SK-N-SH treated with all-trans-retinoic acid at 6 μM for 48 hours (cell line): ENCODE measurements at places on chromosomes 5 and 9.

DNA sequence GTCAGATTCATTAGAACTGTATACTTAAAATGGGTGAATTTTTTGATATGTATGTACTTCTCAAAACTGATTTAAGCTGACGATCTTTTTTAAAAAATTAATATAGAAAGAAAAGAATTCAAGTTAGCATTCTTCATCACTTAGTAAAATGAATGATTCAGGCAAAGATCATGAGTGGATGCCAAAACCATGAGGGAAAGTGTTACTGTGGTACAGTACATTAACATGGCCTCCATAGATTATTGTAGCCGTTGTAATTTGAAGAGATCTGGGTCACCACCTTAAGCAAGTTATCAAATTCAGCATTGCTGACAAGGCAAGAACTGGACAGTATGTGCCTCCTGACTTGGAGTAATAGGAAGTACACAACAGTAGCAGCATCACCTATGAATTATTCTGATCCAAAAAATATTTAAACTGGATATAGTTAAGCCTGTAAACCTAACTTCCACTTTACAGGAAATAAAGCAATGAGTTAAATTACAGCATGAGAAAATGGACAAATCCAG lies 29.7 kb downstream of the C9orf85 start:
- peak; percentile 37; the same call in 2 of the 3 replicates for ATAC-seq

GRCh38 chr9:115629879-115630840 lies 512.2 kb upstream of the TNC start:
- no peak for ATAC-seq

GRCh38 chr9:93682155-93682968 lies 106.0 kb downstream of the PHF2 start:
- ATAC-seq: peak; percentile 84

DNA sequence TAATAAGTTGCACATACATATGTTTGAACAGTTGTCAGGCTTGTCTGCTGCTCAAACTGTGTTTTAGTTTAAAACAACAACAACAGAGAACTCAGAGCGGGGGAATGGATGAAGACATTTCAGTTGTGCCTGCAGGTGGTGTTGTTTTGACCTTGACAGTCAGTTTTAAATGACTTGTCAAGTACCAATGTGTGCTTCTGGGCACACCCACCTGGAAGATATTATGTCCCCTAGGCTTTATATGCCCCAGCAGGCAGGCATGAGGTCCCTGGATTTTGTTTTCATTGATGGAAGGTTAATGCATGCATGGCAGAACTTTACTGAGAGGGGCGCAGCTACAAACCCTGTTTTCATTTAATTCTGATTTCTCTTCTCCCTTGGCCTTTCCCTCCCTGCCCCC lies 84.6 kb downstream of the AOPEP start:
- no peak for ATAC-seq

GRCh38 chr5:12110629-12111028 lies 206.4 kb upstream of the CTNND2 start:
- ATAC-seq: no peak

DNA sequence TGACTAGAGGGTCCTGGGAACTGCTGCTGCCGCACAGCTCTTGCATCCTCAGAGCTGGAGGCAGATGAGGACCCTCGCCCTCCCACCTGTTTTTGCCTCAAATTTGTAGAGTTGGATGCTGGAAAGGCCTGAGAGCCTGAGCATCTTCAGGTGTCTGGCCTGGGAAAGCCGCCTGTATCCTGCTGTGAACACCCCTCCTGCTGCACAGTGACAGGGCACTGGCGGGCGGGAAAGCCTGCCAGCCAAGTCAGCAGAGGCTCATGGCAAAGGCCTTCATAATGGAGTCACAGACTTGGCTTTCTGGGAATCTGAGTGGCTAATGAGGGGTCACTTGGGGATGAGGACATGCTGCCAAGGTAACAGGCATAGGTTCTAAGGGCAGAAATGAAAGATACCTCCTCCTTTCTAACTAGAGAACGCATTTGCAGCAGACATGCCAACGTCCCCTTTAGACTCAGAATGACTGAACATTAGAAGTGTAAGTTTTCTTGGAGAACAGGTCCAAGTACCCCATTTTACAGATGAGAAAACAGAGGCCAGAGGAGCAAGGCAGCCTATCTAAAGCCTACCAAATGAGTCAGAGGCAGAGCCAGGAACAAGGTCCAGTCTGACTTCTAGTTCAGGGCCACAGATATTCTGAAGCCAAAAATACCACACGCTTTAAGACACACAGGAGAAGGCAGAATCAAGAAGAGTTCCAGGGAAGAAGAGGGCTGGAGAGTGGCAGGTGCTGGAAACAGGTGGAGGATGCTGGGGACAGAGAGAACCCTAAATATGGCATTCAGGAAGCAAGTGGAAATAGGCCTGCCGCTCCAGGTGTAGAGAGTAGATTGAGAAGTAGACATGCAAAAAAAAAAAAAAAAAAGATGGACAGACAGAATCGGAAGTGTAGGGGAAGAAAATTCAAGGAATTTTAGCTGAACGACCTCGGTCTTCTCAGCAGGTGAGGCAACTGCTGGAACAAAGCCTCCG lies 44.1 kb downstream of the EPB41L4B start:
- no peak for ATAC-seq

DNA sequence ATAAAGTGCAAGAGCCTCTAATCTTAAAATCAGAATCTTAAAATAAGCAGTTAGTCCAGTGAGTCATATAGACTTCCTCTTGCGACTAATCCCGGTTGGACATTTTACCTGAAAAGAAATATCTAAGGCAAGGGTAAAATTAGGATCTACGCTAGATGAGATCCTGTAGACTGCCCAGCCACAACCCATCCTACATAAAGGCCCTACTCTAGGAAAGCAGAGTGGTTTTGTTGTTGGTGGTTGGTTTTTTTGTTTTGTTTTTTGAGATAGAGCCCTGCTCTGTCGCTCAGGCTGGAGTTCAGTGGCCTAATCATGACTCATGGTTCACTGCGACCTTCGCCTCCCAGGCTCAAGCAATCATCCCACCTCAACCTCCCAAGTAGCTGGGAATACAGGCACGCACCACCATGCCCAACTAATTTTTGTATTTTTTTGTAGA lies 6.9 kb downstream of the TSC1 start:
- ATAC-seq: no peak

DNA sequence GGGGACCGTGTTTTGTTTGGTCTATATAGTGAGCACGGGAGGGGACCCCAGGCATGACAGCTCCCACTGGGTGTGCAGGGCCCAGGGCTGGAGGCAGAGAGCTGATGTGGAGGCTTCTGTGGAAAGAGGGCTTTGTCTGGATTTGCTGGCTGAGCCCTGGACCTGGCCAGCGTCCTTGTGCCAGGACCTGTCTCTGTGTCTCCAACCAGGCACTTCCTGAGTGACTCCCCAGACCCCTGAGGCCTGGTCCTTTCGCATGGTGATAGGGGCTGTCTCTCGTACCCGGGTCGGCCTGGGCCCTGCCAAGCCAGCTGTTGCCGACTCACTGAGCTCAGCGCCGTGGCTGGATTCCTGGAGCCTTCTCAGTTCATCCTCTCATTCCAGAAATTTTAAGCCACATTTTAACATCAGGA lies 77.6 kb downstream of the ADAMTS2 start:
- ATAC-seq: no peak

DNA sequence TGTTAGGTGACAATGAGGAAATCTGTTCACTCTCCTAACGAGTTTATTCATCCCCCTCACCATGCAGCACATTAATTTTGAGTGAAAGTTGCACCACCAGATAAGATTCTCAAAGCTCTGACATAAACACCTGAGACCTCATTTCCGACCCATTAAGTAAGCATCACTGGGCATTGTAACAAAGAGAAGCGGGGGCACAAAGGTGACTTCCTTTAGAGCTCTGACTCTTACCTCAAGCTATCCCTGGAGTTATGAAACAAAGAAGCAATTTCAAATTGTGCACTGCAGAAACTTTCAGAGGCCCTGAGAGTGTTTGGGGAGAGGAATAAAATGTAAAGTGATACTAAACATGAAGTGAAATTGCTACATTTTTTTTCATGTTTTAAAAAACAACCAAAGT lies 29.5 kb downstream of the C5orf15 start:
- no peak for ATAC-seq

DNA sequence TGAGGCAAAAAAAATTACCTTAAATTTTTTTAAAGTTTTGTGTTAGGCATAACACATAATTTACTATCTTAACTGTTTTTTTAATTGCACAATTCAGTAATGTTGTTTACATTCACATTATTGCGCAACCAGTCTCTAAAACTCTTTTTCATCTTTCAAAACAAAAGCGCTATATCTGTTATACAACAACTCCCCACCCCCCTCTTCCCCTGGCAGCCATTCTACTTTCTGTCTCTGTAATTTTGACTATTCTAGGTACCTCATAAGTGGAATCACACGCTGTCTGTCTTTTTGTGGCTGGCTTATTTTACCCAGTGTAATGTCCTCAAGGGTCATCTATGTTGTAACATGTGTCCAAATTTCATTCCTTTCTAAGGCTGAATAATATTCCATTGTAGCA lies 241.5 kb upstream of the DMRT1 start:
- no peak for ATAC-seq

- ATAC-seq: no peak
These were observed 38.9 kb downstream of the FNBP1 start for GRCh38 chr9:130003943-130004552.

DNA sequence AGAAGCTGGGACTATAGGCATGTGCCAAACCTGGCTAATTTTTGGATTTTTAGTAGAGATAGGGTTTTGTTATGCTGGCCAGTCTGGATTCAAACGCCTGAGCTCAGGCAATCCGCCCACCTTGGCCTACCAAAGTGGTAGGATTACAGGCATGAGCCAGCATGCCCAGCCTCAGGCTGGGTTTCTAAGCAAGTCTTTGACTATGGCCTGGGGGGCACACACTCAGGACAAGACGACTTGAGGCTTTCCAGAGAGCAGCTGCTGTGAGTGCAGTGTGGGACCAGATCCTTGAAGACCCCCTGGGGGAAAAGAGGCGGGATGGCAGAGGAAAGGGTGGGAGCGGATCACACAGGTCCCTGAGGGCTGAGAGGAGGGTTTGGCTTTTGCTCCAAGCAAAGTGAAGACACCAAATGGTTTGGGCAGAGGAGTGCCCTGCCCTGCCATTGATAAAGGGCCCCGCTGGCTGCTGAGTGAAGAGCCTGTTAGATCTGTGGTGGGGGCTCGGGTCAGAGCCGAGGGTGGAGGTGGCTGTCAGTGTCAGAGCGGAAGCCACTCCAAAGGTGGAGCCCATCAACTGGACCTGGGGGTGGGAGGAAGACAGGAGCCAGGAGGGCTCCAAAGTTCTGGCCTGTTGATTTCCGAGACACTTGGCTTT lies 46.8 kb upstream of the FUBP3 start:
- no peak for ATAC-seq

DNA sequence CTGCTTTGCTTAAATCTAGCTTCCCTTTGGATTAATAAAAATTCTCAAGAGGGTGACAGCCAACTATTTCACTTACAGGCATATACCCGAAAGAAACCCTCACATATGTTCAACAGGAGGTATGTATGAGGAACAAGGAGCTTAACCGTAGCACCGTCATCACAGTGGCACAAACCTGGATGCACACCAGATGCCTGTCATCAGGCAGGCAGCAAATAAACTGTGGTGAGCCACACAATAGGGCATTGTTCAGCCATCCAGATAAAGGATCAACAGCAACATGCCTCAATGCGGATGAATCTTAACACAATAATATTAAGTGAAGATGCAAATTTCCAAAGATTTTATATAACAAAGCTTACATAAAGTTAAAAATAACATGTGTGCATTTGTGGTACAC lies 5.5 kb upstream of the TNFSF15 start:
- peak; percentile 53; the same call in 2 of the 3 replicates for ATAC-seq

DNA sequence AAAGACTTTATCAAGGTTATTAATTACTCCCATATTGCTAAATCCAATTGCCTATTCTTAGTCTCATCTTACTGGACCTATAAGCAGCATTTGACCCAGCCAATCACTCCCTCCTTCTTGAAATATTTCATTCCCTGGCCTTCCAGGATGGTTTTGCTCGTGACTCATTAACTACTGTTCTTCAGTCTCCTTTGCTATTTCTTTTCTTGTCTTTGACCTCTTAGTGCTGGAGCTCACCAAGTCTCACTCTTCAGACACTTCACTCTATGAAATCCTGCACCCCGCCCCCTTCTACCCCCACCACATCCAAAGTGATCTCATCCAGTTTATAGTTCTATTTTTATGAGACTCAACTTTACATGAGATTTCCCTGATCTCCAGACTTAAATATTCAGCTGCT lies 803.1 kb upstream of the WWC1 start:
- ATAC-seq: no peak

DNA sequence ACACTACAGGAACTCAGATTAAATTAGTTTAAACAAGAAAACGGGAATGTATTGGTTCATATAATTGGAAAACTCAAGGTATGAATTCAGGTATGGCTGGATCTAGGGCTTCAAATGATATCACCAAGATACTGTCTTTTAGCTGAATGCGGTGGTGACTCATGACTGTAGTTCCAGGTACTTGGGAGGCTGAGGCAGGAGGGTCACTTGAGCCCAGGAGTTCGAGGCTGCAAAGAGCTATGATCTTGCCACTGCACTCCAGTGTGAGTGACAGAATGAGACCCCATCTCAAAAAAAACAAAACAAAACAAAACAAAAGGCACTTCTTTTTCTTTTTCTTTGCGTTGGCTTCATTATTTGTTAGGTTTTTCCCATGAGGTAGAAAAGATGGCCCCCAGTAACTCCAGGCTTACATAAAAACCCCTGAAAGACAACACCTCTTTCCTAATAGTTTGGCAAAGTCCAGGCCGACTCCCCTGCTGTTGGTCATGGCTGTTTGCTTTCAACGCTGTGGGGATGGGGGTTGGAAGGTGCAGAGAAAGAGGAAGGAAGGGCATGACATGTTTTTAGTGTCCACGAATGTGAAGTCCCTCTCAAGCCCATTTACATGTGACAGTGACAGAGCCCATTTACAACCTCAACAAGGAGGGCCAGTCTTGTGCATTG lies 39.8 kb upstream of the CRB2 start:
- no peak for ATAC-seq

GRCh38 chr5:163838738-163839137 lies 333.3 kb downstream of the MAT2B start:
- ATAC-seq: no peak

- peak; percentile 58 for ATAC-seq
These were observed at the start of gene ANXA1 for GRCh38 chr9:73151653-73152542. Gene ANXA1, plus strand, starts transcription at chr9:73151865. Its CDS starts 6,671 bp downstream, at chr9:73158536.

DNA sequence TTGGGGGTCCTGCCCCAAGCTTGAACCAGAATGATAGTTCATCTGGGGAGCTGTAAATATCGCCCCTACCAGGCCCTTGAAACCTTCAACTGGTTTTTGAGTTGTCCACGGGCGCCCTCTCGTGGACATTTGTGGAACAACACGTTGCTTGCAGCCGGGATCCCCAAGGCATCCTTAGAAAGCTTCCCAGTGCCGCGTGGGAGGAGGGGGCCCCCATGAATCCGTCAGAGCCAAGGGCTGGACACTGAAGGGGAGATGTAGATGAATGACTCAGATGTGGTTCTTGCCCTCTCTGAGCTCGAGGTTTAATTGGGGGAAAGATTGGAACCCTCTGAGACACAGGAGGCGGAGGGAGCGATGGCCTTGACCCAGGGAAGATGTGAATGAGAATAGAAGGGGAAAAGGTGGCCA lies 31.8 kb upstream of the ORM1 start:
- ATAC-seq: peak; percentile 72

- ATAC-seq: no peak
These were observed 21.3 kb downstream of the HK3 start for GRCh38 chr5:176877793-176878331.
